RCC 7860 (cell line): ENCODE measurements at places on chromosomes 3 and 15.

DNA sequence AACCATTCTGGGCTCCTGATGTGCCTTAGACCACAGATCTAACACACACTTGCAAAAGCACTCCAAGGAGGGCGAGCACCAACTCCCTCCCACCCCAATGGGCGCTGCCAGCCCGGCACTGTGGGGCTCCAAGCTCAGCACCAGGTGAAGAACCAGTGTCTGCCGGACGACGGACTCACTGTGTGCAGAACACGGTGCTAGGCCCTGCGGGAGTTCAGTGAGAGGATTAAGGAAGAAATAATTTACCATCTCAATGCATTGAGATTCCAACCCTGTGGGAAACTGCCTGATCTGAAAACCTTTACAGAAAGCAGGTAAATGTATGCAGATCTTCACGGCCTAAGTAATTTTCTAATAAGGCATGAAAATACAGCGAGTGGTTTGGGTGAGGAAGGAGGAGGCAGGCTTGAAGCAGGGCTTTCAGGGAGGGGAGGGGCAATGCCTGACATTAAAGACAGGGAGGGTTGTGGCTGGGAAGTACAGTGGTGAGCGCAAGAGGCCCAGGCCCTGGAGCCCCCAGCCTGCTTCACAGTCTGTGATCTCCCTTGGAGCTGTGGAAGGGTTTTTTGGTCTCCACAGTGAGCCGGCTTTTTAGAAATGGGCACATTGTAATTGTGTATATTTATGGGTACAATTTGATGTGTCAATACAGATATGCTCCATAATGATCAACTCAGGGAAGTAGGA is 35.6 kb upstream of the CHRNB4 start:
- no peak for DNase-seq

DNA sequence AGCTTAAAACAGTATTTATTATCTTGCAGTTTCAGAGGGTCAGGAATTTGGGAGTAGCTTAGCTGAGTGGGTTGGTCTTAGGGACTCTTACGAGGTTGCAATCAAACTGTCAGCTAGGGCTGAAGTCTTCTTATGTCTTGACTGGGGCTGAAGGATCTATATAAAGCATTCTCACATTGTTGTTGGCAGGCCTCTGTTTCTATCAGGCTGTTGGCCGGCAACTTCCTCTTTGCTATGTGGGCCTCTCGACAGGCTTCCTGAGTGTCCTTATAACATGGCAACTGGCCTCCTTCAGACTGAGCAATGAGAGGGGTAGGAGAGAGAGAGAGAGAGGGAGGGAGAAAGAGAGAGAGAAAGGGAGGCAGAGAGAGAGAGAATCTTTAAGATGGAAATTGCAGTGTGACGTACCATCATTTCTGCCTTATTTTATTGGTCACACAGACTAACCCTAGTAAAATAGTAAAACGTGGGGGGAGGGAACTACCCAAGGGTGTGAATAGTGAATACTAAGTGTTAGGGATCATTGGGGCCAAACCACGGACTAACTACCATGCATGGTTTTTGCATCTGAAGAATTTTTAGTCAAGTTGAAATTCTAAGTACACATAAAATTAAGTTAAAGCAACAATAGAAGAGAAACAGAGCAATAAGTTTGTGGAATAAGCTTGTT is 16.1 kb downstream of the FGF7 start:
- no peak for DNase-seq

DNA sequence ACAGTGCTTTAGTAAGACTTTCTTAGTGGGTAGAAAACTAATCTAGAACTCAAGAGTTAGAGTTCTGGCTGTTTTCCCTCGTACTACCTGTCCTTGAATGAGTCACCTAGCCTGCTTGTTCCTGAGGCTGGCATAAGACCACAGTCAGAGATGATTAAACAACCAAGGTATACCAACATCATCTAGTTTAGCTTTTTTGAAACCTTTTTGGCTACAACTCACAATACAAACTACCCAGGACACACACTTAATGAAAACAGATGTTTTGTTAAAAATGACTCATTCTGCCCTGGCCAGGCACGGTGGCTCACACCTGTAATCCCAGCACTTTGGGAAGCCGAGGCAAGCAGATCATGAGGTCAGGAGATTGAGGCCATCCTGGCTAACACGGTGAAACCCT is 4.6 kb downstream of the MCCC1 start:
- no peak for DNase-seq

DNA sequence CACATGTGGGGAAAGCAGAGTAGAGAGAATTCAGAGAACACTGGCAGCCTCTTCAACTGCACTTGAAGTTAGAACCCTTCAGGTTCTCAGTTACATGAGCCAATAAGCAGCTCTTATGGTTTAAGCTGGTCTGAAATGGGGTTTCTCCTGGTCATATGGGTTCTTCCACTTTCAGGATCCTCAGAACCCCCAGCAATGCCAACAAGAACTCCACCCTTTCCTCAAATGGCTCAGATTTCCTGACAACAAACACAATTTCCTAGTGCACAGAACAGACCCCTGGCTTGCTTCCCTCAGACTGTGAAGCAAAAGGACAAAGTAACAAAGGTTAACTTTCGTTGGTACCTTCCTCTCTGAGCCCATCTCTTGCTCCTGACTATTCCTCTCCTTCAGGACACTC is 23.9 kb upstream of the FRMD4B start:
- no peak for DNase-seq

- DNase-seq = peak; percentile 12
Measured at GRCh38 chr15:48602358-48603122, 43.0 kb downstream of the FBN1 start.

- no peak for DNase-seq
Measured at GRCh38 chr15:48536681-48537091, 108.8 kb downstream of the FBN1 start.
